Activated naive CD4-positive, alpha-beta T cell treated with anti-CD3 and anti-CD28 coated beads, Interleukin-2, amount 50 U/mL, for 72 hours (primary cell): ENCODE measurements at places on chromosomes 13 and 19. TPM values are rescaled to one million over a fixed set of nuclear protein-coding genes. Genes with fewer than 3 reads are reported as not detected.

DAND5 gene
- total RNA-seq, result 1.3 TPM

ATP12A gene
- 0.12 TPM for total RNA-seq

CLDND2 gene
- total RNA-seq, result 1.8 TPM

APOC1 gene
- 0.61 TPM for total RNA-seq

INSL3 gene
- 10.5 TPM for total RNA-seq

POLR2E gene
- total RNA-seq, result 248 TPM

GNG14 gene
- total RNA-seq, result not detected

CRX gene
- not detected for total RNA-seq

SBK2 gene
- total RNA-seq, result not detected

EFNA2 gene
- total RNA-seq, result not detected

CEACAM8 gene
- not detected for total RNA-seq

DNA sequence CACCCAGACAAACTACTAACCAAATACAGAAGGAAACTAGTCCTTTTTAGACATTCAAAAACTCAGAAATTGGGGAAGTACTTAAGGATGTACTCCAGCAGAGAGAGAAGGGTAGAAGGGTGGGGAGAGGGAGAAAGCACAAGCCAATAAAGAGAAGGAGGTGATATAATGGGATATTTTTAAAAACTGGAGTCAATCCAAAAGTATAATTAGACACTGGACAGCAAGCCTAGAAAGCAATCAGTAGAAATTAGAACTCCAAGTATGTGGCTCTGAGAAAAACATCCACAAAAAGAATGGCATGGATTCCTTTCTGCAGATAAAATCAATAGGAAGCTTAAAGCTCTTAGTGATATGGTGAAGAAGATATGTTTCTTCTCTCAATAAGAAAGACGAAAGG, 55.8 kb downstream of the PEPD start:
- DNase-seq, result no peak

- DNase-seq, result peak; percentile 84
Measured at GRCh38 chr13:41060724-41061074, 610 bp upstream of the WBP4 start.

DNA sequence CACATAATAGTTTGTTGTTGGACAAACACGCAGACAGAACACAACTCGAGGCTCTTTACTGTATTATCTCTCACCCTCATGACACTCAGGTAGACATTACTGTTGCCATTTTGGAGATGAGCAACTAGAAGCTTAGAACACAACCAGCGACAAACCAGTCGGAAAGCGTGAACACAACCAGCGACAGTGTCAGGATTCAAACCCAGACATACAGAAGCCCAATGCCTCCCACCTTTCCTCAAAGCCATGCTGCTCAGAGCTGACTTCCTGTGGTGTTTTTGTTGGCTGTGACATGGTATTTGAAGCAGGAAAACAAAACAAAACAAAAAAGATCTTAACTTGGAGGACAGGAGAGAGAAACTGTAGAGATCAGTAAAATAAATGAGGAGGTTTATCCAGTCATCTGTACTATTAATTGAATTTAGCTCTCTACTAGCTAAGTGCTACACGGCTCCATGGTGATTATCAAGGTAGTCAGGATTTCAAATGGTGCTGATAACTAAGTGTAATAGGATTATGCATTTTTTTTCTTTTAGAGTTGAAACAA, 92.1 kb downstream of the STARD13 start:
- no peak for DNase-seq

GRCh38 chr19:49425922-49426592, 869 bp downstream of the GFY start:
- no peak for DNase-seq

DNA sequence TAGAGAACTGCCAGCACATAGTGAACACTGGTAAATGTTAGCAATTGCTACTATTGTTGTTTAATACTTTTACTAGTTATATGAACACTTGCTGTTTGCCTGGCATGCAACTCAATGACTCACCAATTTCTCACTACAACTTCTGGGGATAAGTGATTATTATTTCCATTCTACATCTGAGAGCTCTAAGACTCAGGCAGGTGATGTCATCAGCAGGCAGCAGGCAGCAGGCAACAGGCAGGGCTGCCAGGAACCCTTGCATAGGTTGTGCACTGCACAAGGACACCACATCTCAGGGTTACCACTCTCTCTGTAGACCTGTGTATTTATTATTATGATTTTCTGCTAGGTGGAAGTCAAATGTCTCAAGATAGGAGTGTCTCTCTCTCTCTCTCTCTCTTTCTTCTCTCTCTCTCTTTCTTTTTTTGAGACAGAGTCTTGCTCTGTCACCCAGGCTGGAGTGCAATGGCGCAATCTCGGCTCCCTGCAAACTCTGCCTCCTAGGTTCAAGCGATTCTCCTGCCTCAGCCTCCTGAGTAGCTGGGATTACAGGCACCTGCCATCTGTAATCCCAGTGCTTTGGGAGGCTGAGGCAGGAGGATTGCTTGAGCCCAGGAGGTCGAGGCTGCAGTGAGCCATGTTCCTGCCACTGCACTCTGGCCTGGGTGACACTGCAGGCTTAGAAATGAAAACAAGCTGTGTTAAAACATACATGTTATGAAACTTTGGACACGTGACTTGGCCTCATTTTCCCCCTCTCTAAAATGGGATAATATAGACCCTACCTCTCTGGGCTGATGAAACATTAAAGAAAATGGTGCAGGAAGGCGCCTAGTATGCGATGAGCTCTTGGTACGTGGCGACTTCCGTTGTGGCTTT, 22.7 kb downstream of the HPN start:
- DNase-seq, result no peak

DNA sequence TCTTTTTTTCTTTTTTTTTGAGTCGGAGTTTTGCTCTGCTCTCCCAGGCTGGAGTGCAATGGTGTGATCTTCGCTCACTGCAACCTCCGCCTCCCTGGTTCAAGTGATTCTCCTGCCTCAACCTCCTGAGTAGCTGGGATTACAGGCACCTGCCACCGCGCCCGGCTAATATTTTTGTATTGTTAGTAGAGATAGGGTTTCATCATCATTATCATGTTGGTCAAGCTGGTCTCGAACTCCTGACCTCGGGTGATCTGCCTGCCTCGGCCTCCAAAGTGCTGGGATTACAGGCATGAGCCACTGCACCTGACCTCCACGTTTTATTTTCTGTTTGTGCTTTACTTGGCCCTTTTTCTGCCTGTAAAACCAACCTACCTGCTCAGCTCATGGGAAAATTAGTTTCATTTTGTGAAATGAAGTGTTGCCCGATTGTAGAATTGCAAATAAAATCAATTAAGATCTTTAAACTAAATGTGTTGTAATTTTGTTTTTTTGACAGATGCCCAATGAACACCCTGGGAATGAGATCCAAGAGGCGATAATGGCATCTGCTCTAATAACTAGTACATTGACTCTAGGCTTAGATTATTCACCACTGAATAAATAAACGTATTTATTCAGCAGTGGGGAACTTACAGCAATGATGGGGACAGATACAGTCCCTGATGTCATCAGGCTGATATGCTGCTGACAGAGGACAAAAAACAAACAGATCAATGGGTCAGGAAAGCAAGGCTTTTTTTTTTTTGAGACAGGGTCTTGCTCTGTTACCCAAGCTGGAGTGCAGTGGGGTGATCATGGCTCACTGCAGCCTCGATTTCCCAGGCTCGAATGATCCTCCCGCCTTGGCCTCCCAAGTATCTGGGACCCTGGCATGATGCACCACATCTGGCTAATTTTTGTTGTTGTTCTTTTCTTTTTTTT, 2.2 kb upstream of the RAB11B start:
- no peak for DNase-seq

GRCh38 chr19:16327501-16327900, 2.9 kb downstream of the KLF2 start:
- no peak for DNase-seq

GRCh38 chr13:106432636-106433035, 102.8 kb downstream of the EFNB2 start:
- no peak for DNase-seq

DNA sequence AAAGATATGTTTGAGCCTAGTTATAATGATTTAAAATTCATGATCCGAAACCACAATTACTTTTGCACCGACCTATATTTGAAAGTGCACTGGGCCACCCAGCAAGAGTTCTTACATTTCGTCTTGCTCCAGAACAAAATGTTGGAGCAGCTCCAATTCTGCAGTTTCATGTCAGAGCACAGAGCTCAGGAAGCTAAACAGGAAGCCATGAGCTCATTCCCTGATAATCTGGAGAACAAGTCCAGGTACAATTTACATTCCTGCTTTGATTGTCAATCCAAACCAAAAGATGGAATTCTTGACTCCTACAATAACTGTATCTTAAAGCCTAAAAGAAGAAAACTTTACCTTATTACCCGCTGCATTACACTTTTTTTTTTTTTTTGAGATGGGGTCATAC, 131.8 kb downstream of the KCTD12 start:
- no peak for DNase-seq

DNA sequence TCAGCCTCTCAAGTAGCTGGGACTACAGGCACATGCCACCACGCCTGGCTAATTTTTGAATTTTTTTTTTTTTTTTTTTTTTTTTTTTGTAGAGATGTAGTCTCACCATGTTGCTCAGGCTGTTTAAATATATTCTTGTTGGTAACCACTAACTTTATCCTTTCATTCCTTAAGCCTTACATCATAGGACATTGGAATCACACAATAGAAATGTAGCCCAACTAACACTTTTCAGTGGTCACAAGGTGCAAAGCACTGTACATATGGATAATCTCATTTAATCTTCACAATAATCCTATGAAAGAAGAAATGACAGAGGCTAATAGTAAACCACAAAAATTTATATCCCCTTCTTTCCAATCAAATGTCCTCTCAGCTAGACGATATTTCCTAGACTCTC, 417.8 kb upstream of the DACH1 start:
- DNase-seq, result no peak

GRCh38 chr19:13958043-13958442, 5.7 kb downstream of the DCAF15 start:
- DNase-seq, result no peak

DNA sequence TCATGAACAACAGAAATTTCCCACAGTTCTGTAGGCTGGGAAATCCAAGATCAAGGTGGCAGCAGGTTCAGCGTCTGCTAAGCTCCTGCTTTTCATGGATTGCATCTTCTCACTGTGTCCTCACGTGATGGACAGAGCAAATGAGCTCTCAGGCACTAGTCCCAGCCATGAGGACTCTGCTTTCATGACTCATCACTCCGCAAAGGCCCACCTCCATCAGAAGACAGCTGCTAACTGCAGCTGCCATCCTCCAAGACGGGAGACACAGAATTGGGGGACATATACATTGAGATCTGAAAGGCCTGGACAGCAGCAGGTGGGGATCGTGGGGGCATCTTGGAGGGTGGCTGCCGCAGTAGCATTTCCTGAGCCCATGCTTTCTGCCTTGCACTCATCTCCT, 44.4 kb upstream of the SPATA13 start:
- DNase-seq, result no peak

DNA sequence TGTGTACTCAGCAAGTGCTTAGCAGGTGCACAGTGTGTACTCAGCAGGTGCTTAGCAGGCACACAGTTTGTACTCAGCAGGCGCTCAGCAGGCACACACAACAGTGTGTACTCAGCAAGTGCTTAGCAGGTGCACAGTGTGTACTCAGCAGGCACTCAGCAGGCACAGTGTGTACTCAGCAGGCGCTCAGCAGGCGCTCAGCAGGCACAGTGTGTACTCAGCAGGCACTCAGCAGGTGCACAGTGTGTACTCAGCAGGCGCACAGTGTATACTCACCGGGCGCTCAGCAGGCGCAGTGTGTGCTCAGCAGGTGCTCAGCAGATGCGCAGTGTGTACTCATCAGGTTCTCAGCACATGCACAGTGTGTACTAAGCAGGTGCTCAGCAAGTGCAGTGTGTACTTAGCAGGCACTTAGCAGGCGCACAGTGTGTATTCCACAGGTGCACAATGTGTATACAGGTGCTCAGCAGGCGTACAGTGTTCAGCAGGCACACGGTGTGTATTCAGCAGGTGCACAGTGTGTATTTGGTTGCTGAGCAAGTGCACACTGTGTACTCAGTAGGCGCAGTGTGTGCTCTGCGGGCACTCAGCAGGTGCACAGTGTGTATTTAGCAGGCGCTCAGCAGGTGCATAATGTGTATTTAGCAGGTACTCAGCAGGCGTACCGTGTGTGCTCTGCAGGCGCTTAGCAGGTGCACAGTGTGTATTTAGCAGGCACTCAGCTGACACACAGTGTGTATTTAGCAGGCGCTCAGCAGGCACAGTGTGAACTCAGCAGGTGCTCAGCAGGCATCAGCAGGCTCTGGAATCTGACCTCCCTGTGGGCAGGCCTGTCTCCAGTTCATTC, 15.1 kb downstream of the CRTC1 start:
- DNase-seq, result no peak

- no peak for DNase-seq
Measured at GRCh38 chr19:5002143-5002542, 33.2 kb downstream of the KDM4B start.

DNA sequence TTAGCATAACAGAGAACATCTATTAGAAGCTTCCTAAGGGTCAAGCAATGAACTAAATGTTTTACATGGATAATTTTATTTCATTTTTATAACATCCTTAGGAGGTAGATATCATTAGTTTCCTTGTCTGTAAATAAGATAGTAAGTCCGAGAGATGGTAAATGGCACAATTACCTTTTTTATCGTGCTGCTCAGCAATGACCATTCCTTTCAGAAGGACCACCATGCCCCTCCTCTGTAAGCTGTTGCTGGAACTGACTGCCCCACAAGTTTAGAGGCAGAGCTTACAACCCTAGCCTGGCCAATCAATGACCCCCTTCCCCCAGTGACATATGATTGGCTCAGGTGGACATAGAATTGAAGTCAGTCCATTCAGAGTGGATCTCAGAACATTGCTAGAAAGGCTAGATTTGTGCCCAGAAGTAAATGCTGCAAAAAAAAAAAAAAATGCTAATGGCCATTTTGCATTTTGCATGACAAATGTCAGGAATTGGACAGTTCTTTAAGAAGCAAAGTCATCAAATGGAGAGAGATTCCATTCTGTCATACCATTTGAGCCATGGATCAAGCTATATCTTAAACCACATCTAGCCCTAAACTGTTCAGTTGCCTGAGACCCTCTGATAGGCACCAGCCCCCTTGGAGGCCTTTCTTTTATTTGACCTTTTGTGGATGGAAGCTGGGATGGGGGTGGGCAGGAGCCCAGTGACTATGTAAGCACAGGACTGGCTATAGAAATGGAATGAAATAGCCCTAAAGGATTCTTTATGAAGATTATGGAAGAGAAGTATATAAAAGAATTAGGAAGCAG, 668.3 kb downstream of the UQCRFS1 start:
- no peak for DNase-seq

DNA sequence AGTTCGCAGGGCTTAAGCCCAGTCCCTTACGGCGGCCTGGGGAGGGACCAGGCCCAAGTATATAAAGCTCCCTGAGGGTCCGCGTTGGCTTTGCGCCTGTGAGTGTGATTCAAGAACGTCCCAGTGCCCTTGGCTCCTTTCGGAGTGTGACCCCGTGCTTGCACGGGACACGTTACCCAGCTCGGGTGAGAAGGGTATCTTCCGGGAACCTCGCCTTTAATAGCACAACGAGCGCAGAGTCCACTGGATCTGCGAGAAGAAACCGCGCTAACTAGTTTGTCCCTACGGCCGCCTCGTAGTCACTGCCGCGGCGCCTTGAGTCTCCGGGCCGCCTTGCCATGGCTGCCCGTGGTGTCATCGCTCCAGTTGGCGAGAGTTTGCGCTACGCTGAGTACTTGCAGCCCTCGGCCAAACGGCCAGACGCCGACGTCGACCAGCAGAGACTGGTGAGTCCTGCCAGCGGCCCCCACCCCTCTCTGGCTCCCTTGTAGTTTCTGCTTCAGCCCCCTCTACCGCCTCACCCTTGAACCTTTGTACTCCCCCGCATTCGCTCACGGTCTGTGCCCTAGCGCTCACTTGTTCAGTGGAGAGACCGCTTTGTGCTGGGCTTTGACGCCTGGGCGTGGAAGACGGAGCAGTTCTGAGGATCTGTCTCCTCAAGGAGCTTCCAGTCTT, at the start of gene DNAJC15:
Gene DNAJC15 (plus strand): TSS at position 298 of the 675 bp plus-strand sequence. CDS start 41 bp downstream, at position 339.
- DNase-seq, result peak; percentile 80
